HFFc6 (cell line): ENCODE measurements at places on chromosomes 4 and X.

DNA sequence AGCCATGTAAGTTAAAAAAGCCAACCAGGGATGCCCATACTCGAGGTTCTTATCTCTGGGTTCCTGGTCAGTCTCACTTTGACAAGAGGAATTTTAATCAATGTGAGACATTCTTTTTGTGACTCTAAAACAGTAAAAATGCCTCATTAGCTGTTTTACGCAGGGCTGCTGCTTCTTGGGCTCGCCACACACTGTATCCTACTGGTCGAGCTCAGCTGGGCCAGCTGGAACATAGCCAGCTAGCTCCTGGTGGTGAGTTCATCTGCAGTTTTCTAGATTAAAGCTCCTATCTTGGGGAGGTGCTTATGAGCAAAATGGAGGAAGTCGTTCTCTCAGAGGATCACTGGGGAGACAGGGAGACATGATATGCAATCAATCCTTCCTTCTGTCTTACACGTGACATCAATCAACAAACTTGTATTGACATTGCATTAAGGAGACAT, 55.9 kb upstream of the LEF1 start:
- no peak for DNase-seq

- peak; percentile 96 for DNase-seq
These were observed 44.5 kb downstream of the SCFD2 start for GRCh38 chr4:53321151-53321983.

GRCh38 chrX:42869659-42870476, 91.9 kb upstream of the PPP1R2C start:
- DNase-seq = no peak

GRCh38 chr4:54318904-54319303, 89.8 kb downstream of the PDGFRA start:
- peak; percentile 16 for DNase-seq

DNA sequence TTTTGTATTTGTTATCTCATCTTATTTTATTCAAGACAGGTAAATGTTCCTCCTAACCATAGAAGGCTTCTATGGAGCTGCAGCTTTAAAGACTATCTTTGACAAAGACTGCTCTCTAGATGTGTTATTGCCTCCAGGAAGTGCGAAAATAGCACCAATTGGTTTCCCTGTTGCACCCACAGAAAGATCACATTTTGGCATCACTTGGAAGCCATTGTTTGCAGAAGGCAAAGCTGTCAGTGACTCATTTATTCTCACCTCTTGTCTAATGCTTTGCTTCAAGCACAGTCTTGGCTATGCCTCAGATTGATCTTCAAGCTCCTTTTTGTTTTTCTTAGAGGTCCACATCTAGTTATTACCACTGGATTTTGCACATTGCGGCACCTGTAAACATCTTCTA, 150.3 kb downstream of the PCDH7 start:
- DNase-seq = no peak

DNA sequence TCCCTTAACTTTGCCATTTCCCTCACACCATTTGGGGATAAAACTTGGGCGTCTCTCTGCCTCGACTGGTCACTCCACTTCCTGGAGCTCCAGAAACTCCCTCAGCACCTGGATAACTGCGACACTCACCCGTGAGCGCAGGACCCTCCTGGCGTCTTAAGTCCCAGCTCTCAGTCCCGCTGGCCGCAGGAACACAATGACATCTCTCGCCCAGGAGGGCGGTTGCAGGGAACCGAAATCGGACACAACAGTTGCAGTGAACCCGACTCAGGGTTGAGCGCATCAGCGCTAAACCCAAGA, 370.9 kb upstream of the SMIM31 start:
- DNase-seq = no peak

GRCh38 chrX:45524805-45525204, 324.1 kb upstream of the DIPK2B start:
- no peak for DNase-seq

- DNase-seq = no peak
These were observed 31.0 kb downstream of the TMEM131L start for GRCh38 chr4:153497091-153497531.

DNA sequence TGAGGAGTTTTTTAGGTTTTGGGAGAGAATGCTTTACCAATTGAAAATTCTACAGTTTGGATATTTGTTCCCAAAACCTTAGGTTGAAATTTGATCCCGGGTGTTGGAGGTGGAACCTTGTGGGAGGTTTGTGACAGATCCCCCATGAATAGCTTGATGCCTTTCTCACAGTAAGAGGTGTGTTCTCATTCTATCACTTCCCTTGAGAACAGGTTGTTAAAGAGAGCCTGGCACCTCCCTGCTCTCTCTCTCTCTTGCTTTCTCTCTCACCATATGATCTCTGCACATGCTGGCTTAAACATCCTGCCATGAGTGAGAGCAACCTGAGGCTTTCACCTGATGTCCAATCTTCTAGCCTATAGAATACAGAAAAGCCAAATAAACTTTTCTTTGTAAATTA, 1475.5 kb upstream of the AGA start:
- DNase-seq = no peak

DNA sequence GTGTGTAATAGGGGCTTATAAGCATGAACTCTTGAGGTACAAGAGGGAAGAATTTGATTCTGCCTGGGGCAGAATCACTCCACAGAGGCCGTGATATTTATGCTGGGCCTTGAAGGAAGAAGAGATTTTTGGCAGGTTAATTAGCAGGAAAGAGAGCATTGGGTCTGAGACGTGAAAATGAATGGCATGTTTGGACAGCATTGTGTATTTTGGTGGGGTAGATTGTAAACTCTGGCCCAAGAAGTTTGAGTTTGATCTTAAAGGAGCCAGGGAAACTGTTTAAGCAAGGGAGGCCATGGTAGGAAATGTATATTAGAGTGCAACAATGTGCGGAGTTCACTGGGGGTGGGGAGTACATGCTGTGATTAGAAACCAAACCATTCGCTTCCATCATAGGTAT, 62.4 kb downstream of the NPNT start:
- no peak for DNase-seq

- no peak for DNase-seq
These were observed 58.8 kb upstream of the IGFBP7 start for GRCh38 chr4:57168982-57169381.

GRCh38 chr4:37440501-37440900, 196.0 kb downstream of the NWD2 start:
- DNase-seq = no peak

GRCh38 chr4:162912482-162912881, 254.2 kb downstream of the NAF1 start:
- DNase-seq = no peak

DNA sequence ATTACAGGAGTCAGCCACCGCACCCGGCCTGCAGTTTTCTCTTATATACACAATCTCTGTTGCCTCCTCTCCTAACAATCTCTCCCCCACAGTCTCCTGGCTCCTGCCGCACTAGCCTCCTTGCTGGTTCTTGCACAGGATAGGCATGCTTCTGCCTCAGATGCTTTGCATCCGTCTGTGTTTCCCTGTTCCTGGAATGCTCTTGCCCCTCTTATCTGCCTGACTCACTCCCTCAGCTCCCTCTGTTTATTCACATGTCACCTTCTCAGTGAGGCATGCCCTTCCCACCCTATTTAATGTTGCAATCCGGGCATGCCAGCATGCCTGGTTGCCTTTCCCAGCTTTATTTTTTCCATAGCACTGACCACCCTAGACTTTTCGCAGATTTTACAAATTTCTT, 161.9 kb downstream of the PHF8 start:
- peak; percentile 0 for DNase-seq

GRCh38 chr4:124061413-124061812, 651.1 kb downstream of the ANKRD50 start:
- no peak for DNase-seq

GRCh38 chr4:70901607-70901983, 574 bp upstream of the MOB1B start:
- DNase-seq = no peak

DNA sequence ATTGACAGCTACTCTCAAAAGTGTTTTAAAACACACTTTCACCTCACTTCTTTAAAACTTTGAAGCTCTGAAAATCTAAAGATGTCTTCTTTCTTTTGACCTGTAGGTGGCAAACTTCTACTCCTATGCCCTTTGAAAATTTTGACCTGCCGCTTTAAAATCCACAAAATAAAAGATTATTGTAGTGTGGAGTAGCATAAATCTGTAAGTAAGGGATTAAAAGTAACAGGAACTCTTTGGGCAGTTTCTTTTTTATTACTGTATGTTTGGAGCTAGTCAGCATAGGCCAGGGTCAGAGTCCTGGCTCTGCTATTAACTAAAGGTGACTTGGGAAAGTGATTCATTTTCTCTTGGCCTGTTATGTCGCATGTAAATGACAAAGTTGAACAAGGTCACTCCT, 25.5 kb downstream of the BBS12 start:
- peak; percentile 51 for DNase-seq

DNA sequence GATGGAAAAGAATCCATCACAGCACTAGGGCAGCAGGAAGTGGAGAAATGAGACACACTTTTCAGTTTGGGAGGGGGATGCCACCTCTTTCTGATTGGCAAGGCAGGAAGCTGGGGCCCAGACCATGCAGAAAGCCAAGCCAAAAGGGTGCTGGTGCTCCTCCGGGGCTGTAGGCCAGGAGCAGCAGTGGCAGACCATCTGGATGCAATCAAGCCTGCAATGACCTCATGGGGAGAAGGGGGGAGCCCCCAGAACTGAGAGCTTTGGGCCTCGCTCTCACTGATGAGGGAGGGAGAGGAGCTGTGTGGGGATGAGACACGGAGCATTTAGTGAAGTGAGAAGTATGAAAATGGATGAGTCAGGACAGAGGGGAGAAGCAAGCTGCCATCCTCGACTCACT, 141.3 kb upstream of the NALF2 start:
- peak; percentile 75 for DNase-seq

GRCh38 chrX:44667771-44668170, 125.1 kb upstream of the FUNDC1 start:
- no peak for DNase-seq

DNA sequence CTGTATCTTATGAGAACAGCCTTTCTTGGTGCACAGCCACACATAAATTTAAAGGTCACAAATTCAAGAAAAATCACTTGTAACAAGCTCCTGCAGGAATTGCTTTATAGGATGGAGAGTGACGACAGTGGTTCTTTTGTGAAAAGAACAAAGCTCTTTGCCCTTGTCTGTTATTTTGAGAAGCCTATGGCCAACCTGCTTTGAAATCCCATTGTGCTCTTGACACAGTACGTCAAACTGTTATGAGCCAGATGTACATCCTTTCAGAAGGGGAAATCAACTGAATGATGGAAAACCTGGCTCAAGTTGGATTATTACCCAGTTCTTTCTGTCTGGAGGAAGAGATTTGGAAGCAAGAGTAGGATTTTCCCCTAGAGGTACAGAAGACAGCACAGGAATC, 1454.2 kb downstream of the ARAP2 start:
- DNase-seq = no peak

GRCh38 chr4:8069102-8069752, 89.4 kb downstream of the ABLIM2 start:
- DNase-seq = no peak

GRCh38 chrX:114715096-114715495, 131.2 kb downstream of the HTR2C start:
- no peak for DNase-seq

DNA sequence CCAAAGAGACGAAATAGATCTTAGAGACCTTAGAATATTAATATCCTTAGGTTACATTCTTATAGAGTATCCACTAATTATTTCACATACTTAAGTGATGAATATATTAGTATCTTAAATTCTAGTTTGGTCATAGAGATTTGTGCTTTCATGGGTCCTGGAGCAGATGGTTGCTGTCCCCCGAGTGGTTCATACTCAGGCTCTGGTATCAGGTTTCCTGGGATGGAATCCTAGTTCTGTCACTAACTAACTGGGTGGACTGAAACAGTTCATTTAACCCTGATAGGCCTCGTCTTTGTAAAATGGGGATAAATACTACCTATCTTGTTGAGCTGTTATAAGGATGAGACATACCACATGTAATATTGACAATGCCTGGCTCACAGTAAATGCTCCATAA, 264.6 kb downstream of the TENM3 start:
- peak; percentile 2 for DNase-seq

DNA sequence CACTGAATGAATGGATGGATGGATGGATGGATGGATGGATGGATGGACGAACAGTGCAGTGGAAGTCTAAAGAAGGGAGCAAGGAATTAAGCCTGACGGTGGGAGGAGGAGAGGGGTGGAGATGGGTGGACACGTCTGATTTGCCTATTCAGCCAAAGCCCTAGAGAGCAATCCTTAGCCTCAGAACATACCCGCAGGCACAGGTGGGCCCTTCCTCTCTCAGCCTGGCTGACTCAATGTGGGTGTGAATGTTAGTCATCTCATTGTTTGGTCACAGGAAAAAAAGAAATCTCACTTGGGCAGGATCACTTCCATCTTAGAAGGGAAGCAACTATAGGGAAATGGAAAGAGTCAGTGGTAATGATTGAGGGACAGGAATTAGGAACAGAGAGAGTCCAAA, 165.9 kb downstream of the PJA1 start:
- DNase-seq = no peak

DNA sequence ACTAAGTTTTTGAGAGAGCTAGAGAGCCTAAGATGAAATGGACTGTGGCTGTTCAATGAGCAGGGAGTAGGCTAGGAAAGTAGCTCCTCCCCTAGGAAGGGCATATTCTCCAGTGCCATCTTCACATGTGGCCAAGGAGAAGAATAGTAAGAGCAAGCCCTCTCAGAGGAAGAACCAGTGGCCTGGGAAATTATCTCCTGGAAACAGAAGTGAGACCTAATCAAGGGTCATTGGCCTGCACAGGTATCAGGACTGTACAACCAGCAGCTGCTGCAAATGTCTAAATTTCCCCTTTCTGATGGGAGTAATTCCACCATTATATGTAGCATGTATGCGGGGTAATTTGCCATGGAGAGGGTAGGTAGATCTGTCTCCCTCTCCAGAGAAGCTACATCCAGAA, 334.8 kb upstream of the RASGEF1B start:
- no peak for DNase-seq

- DNase-seq = no peak
These were observed 933.5 kb downstream of the C4orf33 start for GRCh38 chr4:130029442-130029841.

GRCh38 chrX:134865682-134866255, 125.0 kb upstream of the SMIM10 start:
- DNase-seq = no peak

- no peak for DNase-seq
These were observed 452.2 kb upstream of the FTHL17 start for GRCh38 chrX:31523884-31524536.

GRCh38 chr4:32624943-32625603, 1904.9 kb downstream of the PCDH7 start:
- DNase-seq = no peak

- DNase-seq = no peak
These were observed 401.9 kb upstream of the FSTL5 start for GRCh38 chr4:162565730-162566129.

GRCh38 chrX:43998374-43998773, 25.2 kb upstream of the NDP start:
- DNase-seq = no peak

GRCh38 chrX:95536661-95537060, 1148.0 kb upstream of the DIAPH2 start:
- DNase-seq = no peak
